ENCODE measurements at places on chromosomes 6 and 20.

DNA sequence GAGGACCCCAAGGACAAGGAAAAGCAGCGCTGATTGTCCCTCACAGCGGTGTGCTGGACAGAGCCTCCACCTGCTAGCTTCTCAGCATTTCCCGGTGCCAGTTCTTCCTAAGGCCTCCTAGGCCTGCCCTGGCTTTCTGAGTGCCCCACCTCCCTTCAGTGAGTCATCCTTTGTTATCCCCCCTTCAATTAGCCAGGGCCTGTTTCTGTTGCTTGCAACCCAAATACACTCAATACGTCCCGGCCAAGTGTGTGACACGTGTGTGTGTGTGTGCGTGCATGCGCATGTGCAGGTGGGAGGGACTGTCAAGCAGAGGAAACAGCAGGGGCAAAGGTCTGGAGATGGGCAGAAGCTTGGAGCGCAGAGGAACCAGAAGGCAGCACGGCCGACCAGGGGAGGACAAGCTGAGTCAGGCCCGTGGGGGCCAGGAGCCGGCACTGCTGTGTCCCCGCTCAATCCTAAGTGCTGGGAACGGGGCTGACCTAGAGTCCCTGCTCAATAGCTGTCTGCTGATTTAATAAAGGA lies 159.8 kb downstream of the PREX1 start:
- DNase-seq: no peak

DNA sequence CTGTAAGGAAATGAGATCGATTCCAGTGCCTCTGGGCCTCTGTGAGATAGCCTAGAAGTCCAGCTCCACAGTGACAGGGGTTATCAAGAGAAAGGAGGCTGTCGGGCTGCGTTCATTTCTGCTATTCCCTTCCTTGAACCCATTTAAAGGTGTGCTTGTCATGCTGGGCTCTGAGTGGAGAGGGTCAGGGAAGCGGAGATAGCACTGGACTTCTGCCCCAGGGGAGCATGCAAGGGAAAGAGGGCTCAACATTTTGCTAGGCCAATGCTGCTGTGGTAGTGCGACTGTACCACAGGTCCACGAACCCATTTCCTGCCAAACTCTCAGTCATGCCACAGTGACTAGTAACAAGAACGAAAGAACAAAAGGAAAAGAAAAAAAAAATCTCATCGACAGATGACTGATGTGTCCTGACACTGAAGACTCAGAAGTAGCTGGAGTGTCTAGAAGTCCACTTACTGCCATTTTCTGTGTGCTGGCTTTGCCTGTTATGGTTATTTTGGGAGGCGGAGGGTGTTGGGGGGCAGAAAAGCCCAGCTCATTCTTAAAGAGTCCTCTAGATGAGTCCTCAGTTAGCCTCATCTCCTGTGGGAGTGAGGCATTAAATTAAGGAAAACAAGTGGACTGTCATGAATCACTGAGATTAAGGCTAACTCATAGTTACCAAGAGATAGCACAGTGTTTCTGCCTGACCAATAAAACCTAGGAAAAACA lies 8.1 kb downstream of the NEDD9 start:
- DNase-seq: peak; percentile 52

- no peak for DNase-seq
These were observed 104.0 kb downstream of the QRSL1 start for GRCh38 chr6:106733386-106733785.

DNA sequence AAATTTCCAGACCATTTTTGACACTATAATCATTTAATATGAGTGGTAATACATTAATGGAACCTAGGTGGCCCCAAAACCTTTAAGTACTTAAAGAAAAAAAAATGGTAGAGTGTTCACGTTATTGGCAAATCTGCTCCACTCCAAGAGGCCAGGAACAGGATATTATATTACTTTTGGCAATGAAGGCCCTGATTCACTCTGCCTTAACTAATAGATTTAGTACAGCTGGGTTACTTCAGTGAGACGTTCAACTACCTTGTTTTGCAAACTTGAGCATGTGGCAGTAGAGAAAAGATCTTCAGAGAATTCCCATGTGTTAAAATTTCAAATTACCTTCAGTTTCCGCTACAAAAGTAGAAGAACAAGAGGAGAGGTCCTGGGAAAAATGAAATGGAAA lies 12.8 kb downstream of the ADNP start:
- peak; percentile 41 for DNase-seq

GRCh38 chr6:20724443-20725190 lies 190.4 kb downstream of the CDKAL1 start:
- DNase-seq: no peak

DNA sequence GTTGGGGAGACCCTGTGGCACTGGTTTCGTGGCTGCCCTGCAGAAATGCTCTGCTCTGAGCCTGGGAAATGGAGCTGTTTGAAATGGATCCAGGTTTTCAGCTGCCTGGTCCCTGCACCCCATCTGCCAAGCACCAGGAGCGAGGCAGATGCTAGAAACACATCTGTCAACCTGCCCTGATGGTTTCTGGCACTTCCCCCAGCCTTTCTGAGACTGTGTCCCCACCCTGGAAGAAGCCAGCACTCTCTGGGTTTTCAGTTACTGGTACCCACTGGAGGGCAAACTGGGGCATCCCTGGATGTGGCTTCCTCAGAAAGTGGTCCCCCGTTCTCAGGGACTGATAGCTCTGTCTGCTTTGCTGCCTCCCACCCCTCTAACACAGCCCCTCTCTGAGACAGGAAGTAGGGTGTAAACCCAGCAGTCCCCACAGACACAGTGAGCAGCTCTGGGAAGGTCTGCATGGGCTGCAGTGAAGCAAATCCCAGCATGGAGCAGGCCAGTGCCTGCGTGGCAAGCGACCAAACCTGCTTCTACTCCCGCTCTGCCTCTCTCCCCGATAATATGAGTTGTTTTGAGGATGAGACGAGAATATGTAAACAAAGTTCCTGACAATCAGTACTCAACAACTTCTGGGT lies 54.2 kb upstream of the MAFB start:
- DNase-seq: no peak

GRCh38 chr6:49662892-49663261 lies 26.2 kb upstream of the RHAG start:
- DNase-seq: no peak

DNA sequence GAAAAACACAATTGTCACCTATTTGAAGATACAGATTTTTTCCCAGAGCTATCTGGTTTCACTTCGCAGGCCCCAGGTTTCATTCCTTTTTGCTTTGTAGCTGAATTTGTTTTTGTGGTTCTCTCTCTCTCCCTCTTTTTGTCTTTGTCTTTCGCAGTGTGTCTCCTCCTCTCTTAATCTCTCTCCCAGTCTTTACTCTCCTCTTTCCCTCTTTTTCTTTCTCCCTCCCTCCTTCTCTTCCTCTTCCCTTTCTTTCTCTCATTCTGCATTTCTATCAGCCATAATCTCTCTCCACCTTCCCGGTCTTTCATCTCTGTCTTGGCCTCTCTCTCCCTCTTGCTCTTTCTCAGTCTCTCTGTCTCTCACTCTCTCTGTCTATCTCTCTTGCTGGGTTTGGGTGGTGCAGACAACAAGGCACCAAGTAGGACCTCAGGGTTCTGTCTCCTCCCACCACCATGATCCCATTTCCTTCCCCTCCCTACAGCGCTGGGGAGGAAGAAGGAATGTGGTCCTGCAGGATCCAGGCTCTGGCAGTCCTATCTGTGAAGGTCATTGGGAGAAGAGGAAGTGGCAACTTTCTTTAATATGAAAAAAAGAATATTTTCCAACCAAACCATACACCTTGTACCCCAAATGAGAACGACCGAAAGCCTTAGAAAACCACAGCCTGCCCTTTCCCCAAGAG lies 63.2 kb downstream of the BANF2 start:
- DNase-seq: no peak

- no peak for DNase-seq
These were observed 224.8 kb upstream of the MAP3K7 start for GRCh38 chr6:90811596-90812226.

DNA sequence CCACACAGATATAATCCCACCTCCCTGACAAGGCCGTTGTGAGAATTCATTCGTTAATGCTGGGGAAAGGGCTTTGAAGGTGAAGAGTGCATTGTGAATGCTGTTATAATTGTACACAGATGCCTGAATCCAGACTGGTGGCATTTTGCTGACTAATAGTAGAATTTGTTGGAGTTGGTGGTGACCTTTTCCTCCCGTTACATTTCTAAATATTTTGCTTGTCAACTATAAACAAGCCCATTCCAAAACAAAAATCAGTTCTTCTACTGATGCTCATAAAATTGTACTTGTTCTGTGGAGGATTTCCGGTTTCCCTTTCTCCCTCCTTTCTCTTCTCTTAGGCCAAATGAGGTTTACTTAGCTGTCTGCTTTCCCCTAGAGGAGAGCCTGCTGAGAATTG lies 253.1 kb upstream of the SUPT3H start:
- peak; percentile 79 for DNase-seq

DNA sequence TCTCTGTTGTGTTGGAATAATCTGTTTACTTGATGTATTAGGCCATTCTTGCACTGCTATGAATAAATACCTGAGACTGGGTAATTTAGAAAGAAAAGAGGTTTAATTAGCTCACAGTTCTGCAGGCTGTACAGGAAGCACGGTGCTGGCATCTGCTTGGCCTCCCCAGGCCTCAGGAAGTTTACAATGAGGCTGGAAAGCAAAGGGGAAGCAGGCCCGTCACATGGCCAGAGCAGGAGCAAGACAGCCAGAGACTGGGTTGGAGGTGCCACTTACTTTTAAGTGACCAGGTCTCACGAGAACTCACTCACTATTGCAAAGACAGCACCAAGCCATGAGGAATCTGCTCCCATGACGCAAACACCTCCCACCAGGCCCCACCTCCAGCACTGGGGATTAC lies 50.6 kb upstream of the FUCA2 start:
- no peak for DNase-seq

GRCh38 chr6:24396824-24397223 lies 5.9 kb upstream of the MRS2 start:
- no peak for DNase-seq

DNA sequence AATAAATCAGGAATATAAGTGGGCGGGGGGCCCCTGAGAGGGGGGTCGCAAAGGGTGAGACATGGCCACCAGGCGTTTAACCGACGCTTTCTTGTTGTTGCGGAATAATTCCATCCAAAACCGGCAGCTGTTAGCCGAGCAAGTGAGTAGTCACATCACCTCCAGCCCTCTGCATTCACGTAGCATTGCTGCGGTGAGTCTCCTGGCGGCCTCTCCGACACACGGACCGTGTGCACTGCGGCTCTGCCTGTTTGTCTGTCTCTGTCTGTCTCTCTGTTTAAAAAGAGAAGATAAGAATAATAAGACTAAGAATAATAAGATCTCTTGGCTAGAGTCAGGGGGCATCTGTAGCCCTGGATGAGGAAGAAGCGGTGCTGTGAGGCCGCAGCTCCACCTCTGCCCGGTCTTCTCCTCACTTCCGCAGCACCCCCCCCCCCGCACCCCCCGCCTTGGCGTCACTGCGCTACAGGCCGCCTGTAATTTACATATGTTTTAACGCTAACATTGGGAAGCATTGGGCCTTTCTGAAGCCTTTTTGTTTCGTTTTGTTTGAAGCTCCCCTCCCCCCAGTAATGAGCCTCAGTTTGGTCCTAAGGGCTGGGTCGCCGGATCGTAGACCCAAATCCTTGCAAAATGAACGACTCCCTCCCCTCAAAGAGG lies 993 bp downstream of the STX16 start:
- DNase-seq: peak; percentile 71

GRCh38 chr20:5374171-5374570 lies 57.4 kb upstream of the PROKR2 start:
- DNase-seq: no peak

DNA sequence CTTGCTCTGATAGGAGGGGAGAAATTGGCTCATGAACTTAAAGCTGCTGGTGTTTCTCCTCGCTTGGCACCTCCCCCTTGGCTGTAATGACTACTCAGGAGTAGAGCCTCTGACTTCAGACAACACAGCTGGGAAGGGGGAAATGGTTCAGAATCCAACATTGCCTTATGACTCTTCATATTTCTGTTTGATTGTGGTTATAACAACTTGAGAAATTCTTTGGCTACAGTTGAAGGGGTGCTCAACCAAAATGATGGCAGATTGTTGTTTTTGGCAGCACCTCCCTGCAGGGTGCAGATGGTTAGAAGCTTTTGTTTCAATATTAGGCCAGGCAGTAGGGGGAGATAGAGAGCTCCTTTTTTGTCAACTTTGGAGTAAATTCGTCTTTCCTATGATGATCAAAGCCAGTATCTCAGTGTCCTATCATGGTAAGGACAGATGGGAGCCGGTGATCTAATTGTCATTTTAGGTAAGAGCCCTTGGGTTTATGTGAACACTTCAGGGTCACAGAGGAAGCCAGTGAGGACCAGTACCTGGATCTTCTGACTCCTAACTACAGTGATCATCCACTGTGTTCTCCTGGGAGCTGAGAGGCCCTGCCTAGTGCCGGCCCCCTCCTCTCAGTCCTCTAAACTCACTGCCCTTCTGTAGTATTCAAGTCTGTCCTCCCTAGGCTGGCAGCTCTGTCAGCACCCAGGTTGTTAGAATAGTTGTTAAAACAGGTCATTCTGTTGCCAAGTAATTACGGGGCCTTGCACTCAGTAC lies 39.9 kb downstream of the RPRD1B start:
- DNase-seq: peak; percentile 94

GRCh38 chr20:16017656-16018055 lies 555.6 kb downstream of the KIF16B start:
- DNase-seq: peak; percentile 46

DNA sequence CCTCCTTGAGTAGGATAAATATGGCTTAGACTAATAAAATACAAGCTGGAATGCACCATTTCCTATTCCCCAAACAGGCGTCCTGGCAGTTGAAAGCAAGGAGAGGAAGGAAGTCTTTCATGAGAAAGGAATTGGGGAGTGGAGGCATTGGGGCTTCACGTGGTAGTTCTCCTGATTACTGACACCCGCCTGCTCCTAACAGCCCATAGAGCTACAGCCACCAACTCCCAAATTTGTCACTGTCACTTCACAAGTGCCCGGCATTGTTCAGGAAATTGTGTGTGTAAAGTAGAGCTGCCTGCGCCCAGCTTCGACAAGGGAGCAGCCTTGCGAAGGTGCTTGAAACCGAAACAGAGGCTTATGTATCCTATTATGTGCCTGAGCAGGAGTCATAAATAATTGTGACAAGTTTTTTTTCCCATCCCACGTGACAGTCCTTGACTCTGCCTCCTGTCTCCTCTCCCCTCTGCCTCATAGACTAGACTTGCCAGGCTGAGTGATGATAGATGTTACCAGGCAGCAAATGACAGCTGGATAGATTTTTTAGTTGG lies 301.7 kb upstream of the ZFP64 start:
- DNase-seq: peak; percentile 81

GRCh38 chr6:140590641-140591040 lies 1216.2 kb upstream of the CITED2 start:
- peak; percentile 59 for DNase-seq

GRCh38 chr6:3707024-3707423 lies 44.5 kb downstream of the PXDC1 start:
- no peak for DNase-seq

Measured in fibroblast of skin of right quadriceps (primary cell).